ENCODE measurements at places on chromosomes 11 and 22. TPM values are rescaled to one million over a fixed set of nuclear protein-coding genes. Genes with fewer than 3 reads are reported as not detected.

DNA sequence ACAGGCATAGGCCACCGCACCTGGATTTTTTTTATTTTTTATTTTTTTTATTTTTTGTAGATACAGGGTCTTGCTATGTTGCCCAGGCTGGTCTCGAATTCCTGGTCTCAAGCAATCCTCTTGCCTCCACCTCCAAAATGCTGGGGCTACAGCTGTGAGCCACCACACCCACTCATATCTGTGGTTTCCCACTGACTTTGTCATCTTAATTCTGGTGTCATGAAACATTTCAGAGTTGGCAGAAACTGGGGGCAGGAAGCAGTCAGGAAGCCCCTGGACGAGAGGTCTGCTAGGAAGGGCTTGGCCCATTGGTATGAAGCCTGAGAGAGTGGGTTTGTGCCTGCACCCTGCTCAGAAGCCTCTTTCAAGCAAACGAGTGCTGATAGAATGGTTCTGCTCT is 49.1 kb downstream of the COMMD9 start:
- peak; percentile 39 for DNase-seq

Gene HSPB2
- total RNA-seq, result 1.6 TPM

- no peak for DNase-seq
These were observed 13.6 kb upstream of the XBP1 start for GRCh38 chr22:28813772-28814518.

GRCh38 chr11:10688401-10688800 is 5.2 kb downstream of the IRAG1 start:
- DNase-seq, result no peak

DNA sequence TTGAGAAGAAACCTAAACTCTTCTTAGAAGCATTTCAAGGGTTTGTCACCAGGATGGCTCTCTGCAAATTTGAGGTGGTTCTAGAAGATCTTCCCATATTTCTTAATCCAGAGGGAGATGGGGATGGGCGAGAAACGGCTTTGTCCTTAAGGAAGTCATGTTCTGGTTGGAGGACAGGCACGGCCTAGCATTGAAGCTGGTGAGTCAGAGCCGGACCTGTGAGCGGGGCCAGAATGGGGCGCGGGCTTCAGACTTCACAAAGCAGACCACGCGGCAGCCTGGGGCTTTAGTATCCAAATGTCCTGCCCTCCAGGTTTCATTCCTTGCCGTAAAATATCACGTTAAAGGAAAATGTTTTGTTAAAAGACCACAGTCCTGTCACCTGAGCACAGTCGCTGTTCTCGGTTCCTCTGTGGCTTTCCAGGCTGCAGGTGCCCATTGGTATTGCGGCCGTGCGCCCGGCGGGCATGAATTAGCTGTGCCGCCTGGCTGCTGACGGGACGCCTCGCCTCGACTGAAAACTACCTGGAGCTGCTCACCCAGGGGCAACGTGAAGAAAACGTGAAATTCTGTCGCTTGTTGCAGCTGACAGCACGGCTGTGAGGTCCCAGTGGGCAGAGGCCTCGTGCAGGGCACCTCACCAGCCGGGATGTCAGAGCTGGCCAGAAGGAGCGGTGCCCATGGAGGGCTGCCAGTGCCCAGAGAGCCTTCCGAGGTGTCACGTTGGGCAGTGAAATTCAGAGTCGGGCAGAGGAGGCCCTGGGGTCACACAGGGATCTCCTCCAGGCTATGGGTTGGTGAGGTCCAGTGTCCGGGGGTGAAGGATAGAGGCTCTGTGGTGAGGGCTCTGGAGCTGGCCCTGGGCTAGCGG is 59.0 kb downstream of the LRP5 start:
- no peak for DNase-seq

GRCh38 chr11:65771589-65772112 is 9.1 kb downstream of the AP5B1 start:
- no peak for DNase-seq

DNA sequence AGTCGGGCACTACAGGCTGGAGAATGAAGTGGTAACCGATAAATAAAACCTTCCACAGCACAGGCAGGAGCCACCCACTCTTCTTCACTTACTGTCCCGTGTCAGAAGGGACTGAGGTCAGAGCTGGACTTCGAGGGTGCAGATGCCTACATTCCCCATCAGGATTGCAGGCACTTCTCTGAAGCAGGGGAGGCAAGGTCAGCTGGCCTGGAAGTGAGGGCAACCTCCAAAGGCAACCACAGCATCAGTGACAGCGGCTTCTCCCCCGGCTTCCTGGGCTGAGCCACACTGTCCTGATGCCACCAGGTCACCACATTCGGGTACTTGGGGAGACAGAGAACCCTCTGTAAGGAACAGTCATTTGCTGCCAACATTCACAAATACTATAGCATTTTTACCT is 22.7 kb downstream of the TCIRG1 start:
- DNase-seq, result no peak

DNA sequence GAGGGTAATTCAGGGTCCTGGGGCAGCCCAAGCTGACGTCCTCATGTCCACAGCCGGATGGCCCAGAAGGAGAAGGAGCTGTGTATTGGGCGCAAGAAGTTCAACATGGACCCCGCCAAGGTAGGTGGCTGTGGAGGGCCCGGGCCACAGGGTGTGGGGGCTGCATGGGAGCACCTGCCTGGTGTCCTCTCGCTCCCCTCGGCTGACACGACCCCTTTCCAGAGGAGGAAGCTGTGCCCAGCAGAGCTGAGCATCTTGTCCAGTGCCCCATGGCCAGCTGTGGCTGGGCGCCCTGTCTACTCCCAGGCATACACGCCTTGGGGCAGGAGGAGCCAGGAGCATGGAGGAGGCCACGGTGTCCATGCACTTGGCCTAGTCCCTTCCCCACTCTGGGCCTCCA is 13.6 kb downstream of the CYTH4 start:
- no peak for DNase-seq

GRCh38 chr22:30887861-30888260 is 80.7 kb downstream of the MORC2 start:
- DNase-seq, result no peak

GRCh38 chr11:45590743-45591142 is 74.7 kb downstream of the CHST1 start:
- no peak for DNase-seq

GRCh38 chr22:48824712-48825651 is 1002.7 kb downstream of the BRD1 start:
- DNase-seq, result no peak

Gene C11orf97
- total RNA-seq, result not detected

GRCh38 chr11:2899080-2899783 is 13.7 kb upstream of the CDKN1C start:
- no peak for DNase-seq

DNA sequence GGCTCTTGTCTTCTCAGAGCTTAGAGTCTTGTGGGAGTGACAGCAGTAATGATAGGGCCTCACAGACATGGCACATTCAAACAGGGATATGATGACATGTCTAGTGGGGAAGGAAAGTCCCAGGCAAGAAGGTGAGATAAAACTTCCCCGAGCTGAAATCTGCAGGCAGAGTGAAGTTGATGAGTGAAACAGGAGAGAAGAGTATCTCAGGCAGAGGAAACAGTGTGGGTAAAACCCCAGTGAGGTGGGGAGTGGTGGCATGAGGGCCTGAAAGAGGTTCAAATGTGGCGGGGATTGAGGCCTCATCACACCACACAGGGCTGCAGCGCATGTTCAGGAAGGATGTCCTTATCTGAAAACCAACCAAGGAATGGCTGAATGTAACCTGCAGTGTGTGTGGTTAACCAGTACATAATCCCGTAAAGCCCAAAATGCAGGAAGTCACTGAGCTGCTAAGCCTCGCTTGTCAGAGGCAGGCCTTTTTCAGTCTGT is 153.8 kb upstream of the E2F8 start:
- DNase-seq, result no peak

DNA sequence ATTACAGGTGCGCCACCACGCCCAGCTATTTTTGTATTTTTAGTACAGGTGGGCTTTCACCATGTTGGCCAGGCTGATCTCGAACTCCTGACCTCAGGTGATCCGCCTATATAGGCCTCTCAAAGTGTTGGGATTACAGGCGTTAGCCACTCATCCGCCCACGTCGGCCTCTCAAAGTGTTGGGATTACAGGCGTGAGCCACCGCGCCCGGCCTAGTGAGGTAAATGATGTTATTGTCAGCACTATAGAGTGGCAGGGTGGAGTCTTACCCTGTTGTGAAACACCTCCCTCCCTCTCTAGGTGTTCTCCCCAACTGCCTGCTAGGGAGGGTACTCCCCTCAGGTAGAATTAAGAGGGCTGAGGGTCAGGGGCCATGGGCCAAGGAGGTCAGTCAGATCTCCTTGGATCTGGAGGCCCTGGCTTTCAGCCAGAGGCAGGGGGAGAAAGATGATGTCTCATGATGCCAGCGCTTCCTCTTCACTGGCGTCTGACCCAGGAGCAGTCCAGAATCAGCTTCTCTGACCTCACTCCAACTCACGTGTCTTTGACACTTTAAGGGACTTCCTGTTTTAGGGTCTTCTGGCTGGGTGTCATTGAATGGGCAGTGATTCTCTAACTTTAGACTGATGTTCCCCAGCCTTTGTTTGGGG is 2.0 kb downstream of the GGA1 start:
- DNase-seq, result no peak

DNA sequence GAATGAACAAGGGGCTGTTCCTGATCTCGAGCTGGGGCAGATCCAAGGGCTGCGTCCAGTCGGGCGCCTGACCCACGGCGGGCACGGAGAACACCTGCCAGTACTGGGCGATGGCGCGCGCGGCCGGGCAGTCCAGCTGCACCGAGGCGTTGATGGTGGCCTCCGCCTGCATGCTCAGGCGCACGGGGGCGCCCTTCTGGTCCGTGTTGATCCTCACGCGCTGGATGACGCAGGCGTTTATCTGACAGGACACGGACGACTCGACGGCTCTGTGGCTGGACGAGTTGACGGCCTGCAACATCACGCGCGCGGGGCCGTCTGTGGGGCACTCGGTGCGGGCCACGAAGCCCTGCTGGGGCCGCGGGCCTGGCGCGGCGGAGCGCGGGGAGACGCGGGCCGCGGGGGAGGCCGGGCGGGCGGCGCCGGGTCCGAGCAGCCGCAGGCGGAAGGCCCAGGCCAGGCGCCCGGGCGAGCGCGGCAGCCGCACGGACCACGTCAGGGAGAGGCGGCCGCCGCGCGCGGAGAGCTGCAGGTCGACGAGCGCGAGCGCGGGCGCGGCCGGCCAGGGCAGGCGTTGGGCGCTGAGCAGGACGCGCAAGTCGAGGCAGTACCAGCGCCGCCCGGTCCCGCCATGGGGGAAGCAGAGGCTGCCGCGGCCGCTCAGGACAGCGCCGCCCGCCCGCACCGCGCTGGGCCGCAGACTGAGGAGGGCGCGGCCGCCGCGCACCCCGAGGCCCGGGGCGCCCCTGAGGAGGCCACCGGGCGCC is 511 bp downstream of the PKDREJ start:
- no peak for DNase-seq

DNA sequence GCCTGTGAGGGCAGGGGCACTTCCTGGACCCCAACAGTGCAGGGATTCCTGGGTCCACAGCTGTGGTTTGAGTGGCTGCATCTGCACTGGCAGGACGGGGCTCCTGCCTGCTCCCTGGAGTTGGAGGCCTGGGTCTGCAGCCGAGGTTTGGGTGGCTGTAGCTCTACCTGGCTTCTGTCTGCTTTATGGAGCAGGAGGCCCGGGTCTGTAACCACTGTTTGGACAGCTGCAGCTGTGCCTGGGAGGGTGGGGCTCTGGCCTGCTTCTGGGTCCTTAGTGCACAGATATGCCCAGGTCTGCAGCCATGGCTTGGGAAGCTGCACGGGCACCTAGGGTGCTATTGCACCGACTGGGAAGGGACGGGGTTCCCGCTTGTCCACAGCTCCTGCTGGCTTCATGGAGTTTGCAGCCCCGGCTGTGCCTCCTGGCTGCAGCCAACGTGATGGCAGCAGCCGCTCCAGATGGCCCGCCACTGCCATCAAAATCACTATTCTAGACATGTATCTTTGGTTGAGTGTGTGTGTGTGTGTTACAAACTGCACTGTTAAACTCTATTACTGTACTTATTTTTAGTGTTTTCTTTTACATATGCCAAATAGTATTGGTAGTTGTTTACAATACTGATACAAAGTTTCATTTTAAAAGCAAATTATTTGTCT is 412.3 kb upstream of the KIRREL3 start:
- no peak for DNase-seq

- no peak for DNase-seq
These were observed 2.1 kb upstream of the DPAGT1 start for GRCh38 chr11:119103793-119104192.

Gene BIRC3
- total RNA-seq, result 0.40 TPM

DNA sequence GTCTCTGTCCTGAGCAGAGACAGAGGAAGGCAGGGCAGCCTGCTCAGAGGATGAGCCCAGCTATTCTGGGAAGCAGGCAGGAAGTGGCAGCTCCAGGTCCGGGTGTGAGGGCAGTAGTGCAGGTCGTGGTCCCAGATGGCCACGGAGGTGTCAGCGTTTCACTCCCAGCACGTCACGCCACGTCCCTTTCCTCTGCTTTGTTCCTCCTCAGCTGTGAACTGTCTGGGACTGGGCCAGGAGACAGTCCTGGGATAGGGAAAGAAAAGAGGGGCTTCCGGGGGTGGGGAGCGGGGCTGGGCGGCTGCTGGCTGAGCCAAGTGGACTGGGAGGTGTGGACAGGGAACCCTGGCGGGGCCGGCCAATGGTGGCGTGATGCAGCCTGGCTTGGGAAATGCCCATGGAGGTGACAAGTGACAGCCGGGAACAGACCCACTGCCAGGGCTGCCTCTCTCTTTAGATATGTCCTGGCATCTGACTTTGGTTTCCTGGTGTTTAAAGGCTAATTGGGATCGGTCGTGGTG is 64.7 kb downstream of the KCNQ1 start:
- no peak for DNase-seq

All from LHCN-M2 (cell line).